ENCODE measurements at places on chromosomes 2 and 18.

DNA sequence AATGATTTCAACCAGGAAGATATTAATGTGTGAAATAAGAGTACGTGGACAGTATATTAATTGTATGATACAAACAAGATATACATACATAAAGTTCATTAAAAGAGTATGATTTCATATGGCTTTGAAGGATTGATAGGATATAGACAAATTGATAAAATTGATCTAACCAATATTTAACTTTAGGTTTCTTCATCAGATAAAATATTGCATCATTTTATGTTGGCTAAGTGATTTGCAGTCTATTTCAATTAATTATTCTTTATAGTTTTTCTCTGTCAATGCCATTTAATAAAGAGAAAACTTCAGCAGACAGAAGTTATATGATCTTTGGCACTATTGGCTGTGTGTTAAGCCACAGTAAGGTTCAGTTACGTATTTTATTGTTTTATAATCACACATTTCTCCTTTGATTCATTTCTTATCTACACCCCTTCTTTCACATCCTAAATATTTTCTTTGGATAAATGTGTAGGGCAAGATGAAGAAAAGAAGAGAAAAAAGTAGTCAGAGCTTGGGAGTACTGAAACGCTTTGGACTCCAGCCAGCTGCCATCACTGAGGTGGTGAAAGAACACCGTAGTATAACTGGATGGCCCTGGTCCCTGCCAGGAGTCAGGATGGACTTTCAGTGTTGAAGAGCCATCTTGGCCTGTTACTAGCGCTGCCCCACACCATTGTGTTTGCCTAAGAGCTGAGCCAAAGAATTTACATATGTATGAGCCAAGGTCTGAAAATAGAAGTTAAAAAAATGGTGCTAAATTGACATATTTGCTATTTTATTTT is 9.8 kb upstream of the CPS1 start:
- no peak for DNase-seq

GRCh38 chr2:84302513-84303412 is 156.3 kb downstream of the SUCLG1 start:
- no peak for DNase-seq

DNA sequence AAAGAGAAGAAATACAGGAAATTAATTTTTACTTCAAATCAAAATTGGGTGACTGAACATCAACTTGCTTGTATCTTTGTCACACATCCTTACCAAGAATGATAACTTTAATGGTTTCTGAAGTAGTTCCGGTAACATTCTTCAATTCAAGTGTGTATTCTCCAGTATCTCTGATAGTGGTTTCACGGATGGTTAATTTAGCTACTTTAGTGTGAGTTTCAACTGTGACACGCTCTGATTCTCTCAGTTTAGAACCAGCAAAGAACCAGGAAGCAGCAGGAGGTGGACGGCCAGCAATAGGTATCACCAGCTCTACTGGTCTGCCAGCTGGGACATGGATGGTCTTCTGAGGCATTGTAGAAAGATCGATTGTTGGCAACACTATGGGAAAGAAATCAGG is 62.3 kb downstream of the PLEKHA3 start:
- DNase-seq: no peak

- peak; percentile 49 for DNase-seq
Measured at GRCh38 chr2:229714080-229714735, at the start of gene DNER. Gene DNER (minus strand): TSS chr2:229714555. CDS start chr2:229714423, 132 bp downstream.

DNA sequence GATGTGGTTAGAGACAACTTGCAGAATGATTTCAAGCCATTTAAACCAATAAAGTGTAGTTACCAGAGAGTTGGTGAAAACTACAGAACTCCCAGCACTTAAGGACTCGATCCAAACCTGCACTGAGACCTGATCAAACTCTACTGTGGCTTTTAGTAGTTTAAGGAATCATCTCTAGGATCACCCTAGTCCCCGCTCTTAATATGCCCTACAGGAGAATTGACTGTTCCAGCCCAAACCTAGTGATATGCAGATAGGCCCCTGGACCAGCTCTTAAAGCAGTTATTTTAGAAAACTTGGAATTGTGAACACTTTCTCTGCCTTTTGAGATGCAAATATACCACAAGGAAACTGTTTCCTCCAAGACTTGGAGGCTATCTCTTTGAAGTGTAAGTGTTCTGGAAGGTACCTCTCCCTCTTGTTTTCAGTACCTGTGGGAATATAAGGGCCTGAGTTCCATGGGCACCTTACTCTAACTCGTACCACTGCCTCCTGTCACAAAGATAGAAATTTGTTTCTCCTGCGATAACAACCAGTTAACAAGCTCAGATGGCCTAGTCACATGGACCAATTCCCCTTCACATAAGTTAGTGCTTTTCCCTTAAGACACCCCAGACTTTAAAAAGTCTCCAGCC is 1367.2 kb upstream of the SLC39A10 start:
- no peak for DNase-seq

DNA sequence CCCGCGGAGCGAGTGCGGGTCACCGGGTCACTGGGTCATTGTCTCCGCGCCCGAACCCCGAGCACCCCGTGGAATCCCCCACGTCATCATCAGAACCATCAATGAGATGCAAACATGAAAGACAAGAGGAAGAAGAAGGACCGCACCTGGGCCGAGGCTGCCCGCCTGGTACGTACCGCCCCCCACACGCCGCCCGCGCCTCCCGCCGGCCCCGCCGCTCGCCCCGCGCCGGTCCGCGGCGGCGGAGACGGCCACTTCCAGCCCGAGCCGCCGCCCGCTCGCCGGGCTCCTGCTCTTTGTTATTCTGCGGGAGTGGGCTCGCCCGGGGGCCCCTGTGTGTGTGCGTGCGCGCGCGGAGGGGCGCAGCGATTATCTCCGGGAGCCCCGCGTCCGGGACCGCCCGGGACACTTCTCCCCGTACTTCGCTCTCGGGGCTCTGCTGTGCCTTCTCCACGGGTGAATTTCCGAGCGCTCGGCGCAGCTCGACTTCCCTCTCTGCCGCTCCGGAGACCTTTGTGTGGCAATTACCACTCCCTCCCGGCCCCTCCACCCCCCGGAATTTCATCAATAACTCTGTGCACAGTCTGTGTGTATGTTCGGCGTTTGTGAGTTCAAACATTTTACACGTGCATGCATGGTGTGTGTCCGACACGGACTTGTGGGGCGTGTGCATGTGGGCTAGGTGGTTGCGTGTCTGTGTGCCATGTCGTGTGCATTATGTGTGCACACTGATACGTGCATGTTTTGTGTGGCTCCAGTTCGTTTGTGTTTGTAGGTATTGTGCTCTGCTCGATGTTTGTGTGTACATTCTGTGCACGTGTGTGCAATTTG is 714 bp downstream of the ASXL3 start:
- no peak for DNase-seq

- no peak for DNase-seq
Measured at GRCh38 chr2:200405599-200406298, 99.3 kb downstream of the SPATS2L start.
